H9 (cell line): ENCODE measurements at places on chromosomes 12 and 14. TPM values are rescaled to one million over a fixed set of nuclear protein-coding genes. Genes with fewer than 3 reads are reported as not detected.

Gene CPNE8
- 1.9 and 2.4 TPM in 2 replicates for total RNA-seq

Gene SYNDIG1L
- total RNA-seq, result 0.22 and 0.33 TPM in 2 replicates

Gene SDS
- total RNA-seq, result 0.13 TPM in 1 of 2 replicates, not detected in the other

Gene BDKRB2
- 0.13 and 0.15 TPM in 2 replicates for total RNA-seq

Gene GLI1
- 25.8 and 28.4 TPM in 2 replicates for total RNA-seq

Gene BCL11B
- total RNA-seq, result 4.9 and 5.1 TPM in 2 replicates

Gene OR4E2
- not detected in 2 replicates for total RNA-seq

Gene DLK1
- total RNA-seq, result 2.8 and 3.2 TPM in 2 replicates

Gene CEP290
- total RNA-seq, result 10.0 and 12.8 TPM in 2 replicates

Gene TEAD4
- 127 and 133 TPM in 2 replicates for total RNA-seq

Gene KRT6C
- total RNA-seq, result not detected in 2 replicates

Gene KITLG
- 11.7 and 12.1 TPM in 2 replicates for total RNA-seq

Gene RNASE2
- not detected in 2 replicates for total RNA-seq

Gene ANKS1B
- 3.4 and 4.1 TPM in 2 replicates for total RNA-seq

Gene PTPRQ
- total RNA-seq, result not detected in 2 replicates

Gene RIMBP2
- total RNA-seq, result 0.70 TPM in 2 replicates

Gene EMP1
- 0.63 and 0.75 TPM in 2 replicates for total RNA-seq

Gene BIN2
- not detected in 2 replicates for total RNA-seq

Gene PLEKHD1
- 0.29 and 0.37 TPM in 2 replicates for total RNA-seq

Gene SCNN1A
- total RNA-seq, result 104 and 111 TPM in 2 replicates

Gene RFX4
- total RNA-seq, result 0.13 and 0.57 TPM in 2 replicates

Gene ANKRD33
- 0.61 and 0.81 TPM in 2 replicates for total RNA-seq

Gene IFNG-AS1
- total RNA-seq, result not detected in 2 replicates

Gene CYP46A1
- total RNA-seq, result 0.59 and 0.75 TPM in 2 replicates

Gene GPR137C
- 4.2 and 4.3 TPM in 2 replicates for total RNA-seq

Gene NTS
- total RNA-seq, result 5.1 and 5.7 TPM in 2 replicates

Gene NANOG
- 199 and 211 TPM in 2 replicates for total RNA-seq

Gene GYS2
- not detected in 2 replicates for total RNA-seq

Gene MANSC1
- 9.1 and 9.8 TPM in 2 replicates for total RNA-seq

Gene CD163L1
- 0.18 and 0.39 TPM in 2 replicates for total RNA-seq

Gene SOAT2
- not detected in 2 replicates for total RNA-seq

Gene OLR1
- total RNA-seq, result not detected in 2 replicates

Gene DENND5B
- 13.4 and 14.2 TPM in 2 replicates for total RNA-seq

Gene PSME1
- total RNA-seq, result 109 TPM in 2 replicates
